Stimulated activated CD8-positive, alpha-beta memory T cell treated with anti-CD3 and anti-CD28 coated beads, Interleukin-4, amount 100 ng/mL, for 4 hours (primary cell): ENCODE measurements at places on chromosomes 11 and 22.

DNA sequence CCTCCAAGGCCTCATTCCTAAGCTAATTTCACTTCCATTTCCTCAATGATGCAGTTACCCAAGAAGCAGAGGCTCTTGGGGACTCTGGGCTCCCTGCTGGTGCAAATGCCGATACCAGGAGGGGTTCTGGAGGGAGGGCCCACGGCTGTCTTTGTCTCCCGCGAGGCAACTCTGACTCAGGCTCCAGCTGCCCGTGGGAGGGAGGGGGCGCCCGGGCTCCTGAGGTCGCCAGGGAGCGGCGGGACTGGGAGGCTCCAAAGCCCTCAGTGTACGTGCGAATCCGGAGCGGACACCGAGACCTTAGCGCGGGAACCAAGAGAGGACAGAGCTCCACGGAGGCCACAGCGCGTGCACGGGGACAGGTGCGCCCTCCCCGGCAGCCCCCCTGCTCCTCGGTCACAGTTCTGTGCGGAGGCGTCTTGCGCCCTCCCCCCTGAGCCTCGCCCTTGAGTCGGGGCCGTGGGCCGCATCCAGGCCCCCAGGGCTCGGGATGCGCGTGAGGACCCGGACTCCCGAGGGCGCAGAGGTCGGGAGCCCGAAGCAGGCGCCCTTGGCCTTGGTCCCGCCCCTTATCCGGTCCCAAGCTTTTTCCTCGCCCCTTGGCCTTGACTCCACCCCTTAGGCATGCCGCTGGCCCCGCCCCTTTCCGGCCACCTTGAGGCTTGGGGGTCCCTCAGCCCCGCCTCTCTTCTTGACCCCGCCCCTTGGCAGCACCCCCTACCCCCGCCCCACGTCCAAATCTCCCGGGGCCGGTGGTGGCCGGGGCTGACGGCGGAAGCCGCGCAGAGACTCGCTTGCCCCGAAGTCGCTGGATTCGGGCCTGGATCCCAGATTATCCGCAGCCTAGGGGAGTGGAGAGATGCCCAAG, 4.7 kb upstream of the SHISA8 start:
- DNase-seq: peak; percentile 31

- no peak for DNase-seq
Observed at GRCh38 chr11:35135222-35135621, 3.7 kb upstream of the CD44 start.

- DNase-seq: no peak
Observed at GRCh38 chr22:32518381-32518780, 43.8 kb downstream of the FBXO7 start.

DNA sequence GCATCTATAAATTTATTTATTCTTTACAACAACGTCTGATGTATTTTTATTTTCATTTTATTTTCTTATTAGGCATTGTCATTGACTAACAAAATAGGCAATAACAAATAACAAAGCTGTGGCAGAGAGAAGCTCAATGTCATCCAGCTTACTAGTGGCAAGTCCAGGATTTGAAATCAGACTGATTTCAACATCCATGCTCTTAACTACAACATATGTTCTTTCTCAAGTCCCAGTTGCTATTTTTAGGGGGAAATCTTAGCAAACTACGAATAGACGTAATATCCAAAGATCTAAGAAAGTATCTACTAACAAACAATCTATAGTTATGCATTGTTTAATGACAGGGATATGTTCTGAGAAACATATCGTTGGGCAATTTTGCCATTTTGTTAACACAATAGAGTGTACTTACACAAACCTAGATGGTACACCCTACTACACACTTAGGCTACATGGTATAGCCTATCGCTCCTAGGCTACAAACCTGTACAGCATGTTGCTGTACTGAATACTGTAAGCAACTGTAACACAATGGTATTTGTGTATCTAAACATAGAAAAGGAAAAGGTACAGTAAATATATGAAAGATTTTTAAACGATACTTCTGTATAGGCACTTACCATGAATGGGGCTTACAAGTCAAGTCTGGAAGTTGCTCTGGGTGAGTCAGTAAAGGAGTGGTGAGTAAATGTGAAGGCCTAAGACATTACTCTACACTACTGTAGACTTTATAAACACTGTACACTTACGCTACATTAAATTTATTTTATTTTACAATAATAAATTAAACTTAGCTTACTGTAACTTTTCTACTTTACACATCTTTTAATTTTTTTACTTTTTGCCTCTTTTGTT, 151.3 kb downstream of the DLG2 start:
- DNase-seq: no peak

GRCh38 chr11:116420770-116421528, 351.8 kb downstream of the BUD13 start:
- no peak for DNase-seq

- DNase-seq: no peak
Observed at GRCh38 chr11:5581014-5581413, 337 bp downstream of the OR52B6 start.

GRCh38 chr11:95070471-95070870, 3.8 kb downstream of the SRSF8 start:
- no peak for DNase-seq

DNA sequence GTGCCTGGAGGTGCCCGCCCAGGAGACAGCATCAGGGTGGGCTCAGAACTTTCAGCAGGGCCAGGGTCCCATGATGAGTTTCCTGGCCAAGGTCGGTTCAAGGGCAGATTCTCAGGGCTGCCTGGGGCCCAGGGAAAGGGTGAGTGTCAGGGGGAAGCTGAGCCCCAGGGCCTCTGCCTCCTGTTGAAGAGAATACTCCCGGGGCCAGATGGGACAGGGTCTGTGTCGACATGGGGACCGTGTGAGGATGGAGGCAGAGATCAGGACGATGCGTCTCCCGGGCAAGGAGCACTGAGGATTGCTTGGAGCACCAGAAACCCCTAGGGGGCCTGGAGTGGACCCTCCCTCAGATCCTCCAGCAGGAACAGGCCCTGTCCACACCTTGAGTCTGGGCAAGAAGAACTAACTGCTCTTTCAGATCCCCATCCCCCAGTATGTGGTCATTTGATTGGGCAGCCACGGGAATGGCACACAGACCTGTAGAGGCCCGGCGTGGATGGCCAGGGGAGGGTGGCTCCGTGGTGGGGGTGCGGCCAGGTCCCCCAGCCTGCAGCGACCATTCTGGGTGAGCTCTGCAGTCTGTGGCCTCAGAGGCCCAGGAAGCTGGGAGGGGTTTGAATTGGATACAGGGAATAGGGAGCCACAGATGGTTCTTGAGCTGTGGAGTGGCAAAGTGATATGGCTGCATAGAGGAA, 1078.7 kb downstream of the BRD1 start:
- no peak for DNase-seq

DNA sequence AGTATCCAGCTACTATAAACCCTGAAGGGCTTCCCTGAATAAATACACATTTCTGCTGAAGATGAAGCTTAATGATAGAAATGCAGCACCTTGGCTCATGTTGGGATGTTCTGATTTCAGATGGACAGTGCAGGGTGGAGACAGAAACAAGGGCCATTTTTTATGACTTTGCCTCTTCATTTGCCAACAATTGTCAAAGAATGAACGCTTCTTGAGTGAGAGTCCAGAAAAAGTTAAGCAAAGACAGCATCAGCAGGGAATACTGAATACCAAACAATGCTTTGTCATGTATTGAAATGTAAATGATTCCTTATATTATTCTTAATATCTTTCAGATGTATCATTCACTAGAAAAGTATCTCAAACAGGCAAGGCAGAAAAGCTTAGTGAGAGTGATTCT, 84.9 kb downstream of the TRPC6 start:
- no peak for DNase-seq

DNA sequence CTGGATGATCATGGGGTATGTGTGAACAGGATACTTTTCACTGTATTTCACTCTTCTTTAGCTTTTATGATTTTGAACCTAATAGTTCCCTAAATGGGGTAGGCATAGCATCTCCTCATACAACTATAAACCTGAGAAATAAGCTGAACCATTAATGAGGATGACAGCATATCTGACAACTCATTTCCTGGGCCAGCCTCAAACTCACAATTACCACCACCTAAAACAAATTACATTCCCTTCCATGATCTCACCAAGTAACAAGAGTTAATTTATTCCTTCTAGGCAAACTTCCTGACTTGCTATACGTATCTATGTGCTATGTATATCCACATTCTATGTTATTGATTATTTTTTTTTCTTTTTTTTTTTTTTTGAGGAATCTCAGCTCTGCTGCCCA, 23.0 kb downstream of the SIK3 start:
- no peak for DNase-seq

GRCh38 chr11:9231848-9232177, 33.3 kb downstream of the DENND5A start:
- DNase-seq: no peak
